ENCODE measurements at places on chromosomes 16 and 17.

- DNase-seq: no peak
Observed at GRCh38 chr16:48011878-48012658, 143.7 kb downstream of the ABCC12 start.

- DNase-seq: no peak
Observed at GRCh38 chr16:66539623-66540469, 10.1 kb downstream of the TK2 start.

DNA sequence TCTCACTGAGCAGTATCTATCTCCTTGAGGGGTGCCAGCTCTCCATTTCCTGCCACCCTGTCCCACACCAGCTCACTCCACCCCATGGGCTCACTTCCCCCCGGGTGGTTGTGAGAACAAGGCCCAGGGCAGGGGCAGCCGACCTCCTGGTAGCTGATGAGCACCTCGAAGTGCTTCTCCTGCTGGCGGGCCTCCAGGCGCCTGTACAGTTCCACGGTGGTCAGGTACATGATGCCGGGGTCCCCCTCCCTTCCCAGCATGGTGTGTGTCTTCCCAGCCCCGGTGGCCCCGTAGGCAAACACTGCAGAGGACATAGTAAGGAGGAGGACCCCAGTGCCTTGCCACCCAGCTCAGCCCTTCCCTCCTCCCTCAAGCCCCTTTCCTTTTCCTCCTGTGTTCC lies 12.5 kb downstream of the KIF18B start:
- DNase-seq: no peak

GRCh38 chr17:63250830-63251229 lies 195.3 kb downstream of the CYB561 start:
- no peak for DNase-seq

GRCh38 chr17:35738519-35739133 lies 7.2 kb downstream of the RASL10B start:
- DNase-seq: no peak

DNA sequence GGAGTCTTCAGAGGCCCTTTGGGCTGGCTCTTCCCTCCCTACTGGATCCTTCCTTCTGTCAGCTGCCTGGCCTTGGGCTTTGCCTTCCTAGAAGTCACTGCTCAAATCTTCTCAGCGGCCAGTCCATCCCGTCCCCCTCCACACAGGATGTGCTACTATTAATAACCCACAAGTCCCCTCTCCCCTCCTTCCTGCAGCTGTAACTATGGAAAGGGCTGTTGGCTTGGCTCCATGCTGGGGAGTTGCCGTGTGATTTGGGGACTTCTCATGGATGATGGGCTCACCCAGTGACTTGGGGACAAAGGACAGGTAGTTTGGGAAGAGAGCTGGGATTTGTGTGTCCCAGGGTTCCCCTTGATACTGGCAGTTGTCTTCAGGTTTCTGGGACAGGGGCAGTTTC lies 19.4 kb downstream of the TMEM94 start:
- no peak for DNase-seq

DNA sequence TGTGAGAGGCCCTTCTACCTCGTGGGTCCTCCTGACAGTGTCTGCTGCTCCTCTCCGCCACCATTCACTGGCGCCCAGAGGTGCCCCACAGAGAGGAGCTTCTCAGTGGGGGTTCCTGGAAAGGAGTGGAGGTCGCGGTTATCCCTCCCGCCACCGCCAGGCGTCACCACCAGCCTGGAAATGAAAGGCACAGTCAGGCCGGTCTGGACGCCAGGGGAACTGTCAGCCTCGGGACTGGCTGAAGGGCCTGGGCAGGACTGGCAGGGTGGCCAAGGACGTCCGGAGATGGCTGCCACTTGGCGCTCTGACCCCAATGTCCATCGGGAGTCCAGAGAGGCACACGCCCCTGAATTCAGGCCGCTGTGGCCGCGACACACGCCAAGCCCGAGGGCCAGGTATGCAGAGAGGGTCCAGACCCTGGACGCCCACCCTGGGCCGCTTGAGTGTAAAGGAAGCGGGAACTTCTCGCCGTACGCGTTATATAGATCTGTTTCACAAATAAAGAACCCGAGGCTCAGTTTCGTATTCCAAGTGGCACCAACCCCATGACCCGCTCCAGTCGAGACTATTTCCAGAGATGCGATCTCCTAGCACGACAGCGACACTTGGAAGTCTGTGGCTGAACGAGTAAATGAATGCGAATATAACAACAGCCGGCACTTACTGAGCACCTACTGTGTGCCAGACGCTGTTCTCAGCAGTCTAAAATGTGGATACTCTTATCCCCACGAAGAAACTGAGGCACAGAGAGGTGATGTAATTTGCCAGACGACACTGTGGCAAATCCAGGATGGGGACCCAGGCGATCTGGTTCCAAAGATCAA lies 7.6 kb upstream of the NXPH3 start:
- DNase-seq: peak; percentile 53

- no peak for DNase-seq
Observed at GRCh38 chr17:5499476-5500231, 13.3 kb downstream of the MIS12 start.

DNA sequence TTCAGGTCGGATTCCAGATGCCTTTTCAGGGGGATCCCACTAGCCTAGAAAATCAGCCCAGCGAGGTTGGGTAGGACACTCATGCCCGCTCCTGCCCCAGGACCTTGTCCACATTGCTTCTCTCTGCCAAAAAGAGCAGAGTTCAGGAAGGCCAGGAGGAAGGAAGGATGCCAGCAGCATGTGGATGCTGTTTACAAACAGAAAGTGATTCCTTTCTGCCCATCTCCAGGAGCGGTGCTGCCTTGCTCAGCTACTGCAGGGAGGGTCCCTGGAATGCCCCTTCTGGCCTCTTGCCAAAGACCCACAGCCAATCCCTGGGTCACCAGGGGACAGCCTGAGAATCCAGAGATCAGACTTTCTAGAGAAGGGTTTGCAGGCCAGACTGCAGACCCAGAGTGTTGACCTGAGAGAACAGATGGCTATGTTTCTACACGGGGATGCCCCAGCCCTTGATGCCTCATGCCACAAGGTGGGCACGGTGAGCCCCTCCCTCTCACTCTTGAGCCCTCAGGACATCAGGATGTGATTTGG lies 32.3 kb upstream of the EMP2 start:
- DNase-seq: no peak

- DNase-seq: no peak
Observed at GRCh38 chr16:29745121-29745852, 503 bp downstream of the C16orf54 start.

DNA sequence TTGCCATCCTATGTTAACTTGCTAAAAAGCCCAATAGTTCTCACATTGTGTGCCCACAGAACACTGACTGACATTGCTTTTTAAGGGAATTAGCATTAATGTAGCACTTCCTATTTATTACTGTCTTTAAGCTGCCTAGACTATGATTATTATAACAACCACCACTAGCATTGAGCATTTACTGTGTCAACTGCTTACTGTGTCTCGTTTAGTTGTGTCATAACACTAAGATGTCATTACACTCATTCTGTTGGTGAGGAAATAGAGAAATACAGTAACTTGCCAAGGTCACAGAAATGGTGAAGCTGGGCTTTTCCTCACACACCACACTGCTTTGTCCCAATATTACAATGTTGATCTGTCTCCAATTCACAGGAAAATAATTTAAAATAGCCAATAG lies 30.2 kb downstream of the TRIM25 start:
- no peak for DNase-seq

GRCh38 chr17:10033449-10033848 lies 128.4 kb upstream of the RCVRN start:
- no peak for DNase-seq

DNA sequence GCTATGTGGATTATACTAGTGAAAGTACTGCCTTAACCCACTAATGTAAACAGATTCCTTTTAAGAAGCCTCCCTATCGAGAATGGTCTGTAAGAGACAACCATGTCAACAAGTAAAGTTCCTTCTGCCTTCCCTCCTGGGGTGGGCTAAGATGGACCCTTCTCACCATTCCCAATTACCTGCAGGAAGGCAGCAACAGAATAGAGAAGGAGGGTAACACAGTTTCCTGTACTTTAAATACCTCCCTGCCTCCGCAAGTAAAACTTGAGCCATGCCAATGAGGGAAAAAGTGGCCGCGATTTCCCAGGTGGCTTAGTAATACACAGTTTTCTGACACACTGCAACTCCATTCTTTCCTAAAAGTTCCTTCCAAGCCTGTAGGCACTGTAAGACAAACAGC lies 45.2 kb downstream of the TOX3 start:
- no peak for DNase-seq

GRCh38 chr16:65294165-65294564 lies 172.3 kb upstream of the CDH11 start:
- no peak for DNase-seq

- DNase-seq: no peak
Observed at GRCh38 chr16:75267631-75268264, 16.3 kb upstream of the BCAR1 start.

GRCh38 chr17:49590874-49591273 lies 15.2 kb downstream of the NXPH3 start:
- no peak for DNase-seq

- DNase-seq: no peak
Observed at GRCh38 chr16:86824751-86825296, 246.5 kb downstream of the FOXL1 start.

DNA sequence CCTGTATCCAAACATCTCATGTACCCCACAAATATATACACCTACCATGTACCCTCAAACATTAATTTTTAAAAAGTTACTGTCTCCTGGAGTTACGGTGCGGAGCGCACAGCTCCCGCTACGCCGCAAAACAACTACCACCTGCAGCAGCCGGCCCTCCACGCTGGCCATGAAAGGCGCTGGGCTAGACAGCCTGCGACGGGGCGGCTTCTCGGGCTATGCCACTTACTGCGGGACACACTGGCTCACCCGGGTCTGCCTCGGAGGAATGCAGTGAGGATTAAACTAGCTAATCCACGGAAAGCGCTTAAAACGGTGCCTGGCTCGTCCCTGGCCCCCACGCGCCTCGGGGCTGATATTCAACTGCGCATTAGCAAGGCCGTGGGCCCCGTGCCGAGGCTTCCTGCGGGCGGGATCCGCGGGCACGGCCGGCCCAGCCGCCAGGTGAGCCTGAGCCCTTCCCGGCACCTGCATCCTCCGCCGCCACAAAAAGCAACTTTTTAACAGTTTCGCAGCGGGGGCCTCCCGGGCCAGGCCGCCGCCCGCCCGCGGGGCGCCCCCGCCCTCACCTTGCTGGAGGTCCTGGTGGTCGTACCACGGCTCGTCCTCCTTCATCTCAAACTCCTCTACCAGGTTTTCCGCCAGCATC lies 633 bp downstream of the CDR2 start:
- DNase-seq: peak; percentile 1

- no peak for DNase-seq
Observed at GRCh38 chr16:9151074-9151473, 59.6 kb downstream of the HAPSTR1 start.

- DNase-seq: no peak
Observed at GRCh38 chr17:37082311-37082860, 133.6 kb downstream of the AATF start.

GRCh38 chr17:59353106-59353854 lies 21.8 kb downstream of the YPEL2 start:
- no peak for DNase-seq

- no peak for DNase-seq
Observed at GRCh38 chr16:79980650-79981521, 380.3 kb upstream of the MAF start.

DNA sequence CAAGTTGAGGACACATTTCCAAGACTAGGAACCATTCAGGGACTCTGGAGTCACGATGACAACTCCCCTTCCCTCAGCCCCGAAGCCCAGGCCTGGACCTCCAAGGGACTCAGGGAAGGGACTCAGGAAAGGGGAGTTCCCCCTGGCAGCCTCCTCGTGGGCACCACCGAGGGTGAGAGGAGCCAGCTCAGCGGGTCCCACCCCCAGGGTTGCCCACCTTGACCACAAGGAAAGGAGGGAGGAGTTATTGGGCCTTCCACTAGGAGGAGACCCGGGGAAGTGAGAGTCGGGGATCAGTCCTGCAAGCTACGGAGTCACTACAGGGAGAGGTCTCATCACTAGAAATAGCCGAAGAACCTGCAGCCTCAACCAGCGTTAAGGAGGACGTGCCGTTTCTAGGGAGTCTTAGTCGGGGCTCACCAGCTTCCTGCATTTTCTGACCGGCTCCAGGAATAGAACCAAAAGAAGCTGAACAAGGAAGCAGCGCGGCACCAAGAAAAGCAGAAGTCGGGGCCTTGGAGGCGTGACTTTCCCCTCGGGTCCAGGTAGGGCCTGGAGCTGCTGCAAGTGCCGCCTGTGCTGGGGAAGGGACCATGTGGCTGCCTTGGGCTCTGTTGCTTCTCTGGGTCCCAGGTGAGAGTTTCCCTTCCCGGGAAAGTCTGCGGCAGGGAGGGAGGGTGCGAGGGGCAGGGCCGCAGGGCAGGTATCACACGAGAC lies at the start of gene CD300A:
TSS of gene CD300A (plus strand) at position 524 of the 717 bp plus-strand sequence. CDS start at position 594, 70 bp downstream.
- no peak for DNase-seq

DNA sequence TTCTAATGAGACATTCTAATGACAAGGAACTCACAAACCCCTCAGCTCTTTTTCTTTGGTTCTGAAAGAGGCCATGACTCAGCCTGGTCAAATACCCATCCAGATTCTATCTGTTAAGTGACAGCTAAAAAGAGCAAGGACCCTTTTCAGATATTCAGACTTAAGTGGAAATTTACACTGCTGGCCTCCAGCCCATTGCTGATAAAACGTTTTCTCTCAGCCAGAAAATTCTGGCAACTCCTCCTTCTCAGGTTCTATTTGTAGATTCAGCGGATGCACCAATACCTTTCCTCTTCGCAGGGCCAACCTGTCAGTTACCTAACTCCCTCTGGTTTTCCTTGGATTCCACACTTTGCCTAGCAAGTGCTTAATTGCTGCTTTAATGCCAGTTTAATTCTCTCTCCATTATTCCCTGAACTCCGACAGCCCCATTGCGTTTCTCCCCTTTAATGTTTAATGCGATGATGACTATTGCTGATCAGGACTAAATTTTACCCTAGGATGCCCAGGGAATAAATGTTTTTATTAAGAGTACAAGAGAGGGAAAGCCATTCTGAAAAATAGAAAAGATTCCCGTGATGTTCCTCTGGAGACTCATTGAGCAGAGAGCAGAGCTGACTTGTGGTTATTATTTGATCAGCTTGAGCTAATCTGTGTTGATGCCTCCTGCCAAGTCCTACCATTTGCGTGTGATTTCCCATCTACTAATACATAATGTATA lies 35.9 kb upstream of the TOM1L1 start:
- DNase-seq: no peak

GRCh38 chr16:31330553-31330890 lies 24.5 kb upstream of the ITGAX start:
- DNase-seq: no peak

GRCh38 chr16:57937861-57938260 lies 33.1 kb downstream of the CNGB1 start:
- no peak for DNase-seq

- no peak for DNase-seq
Observed at GRCh38 chr17:37142294-37142896, 193.6 kb downstream of the AATF start.

- no peak for DNase-seq
Observed at GRCh38 chr17:50620237-50620636, 14.4 kb upstream of the ABCC3 start.

DNA sequence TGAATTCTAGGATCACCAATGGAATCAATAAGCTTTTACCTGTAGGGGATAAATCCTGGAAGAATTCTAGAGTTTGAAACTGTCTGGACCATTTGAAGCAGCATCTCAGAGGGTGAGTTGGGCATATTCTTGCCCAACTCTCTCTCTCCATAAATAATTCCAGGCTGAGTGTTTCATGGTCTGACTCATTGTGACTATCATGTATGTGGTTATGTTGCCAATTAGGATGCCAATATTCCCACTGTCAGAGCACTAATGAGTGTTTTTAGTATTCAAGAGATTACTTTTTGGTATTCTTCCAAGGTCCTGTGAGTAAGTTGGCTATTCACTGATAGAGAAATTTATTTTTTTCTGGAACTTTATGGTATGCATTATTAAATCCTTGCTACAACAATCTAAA lies 456.9 kb downstream of the TOX3 start:
- no peak for DNase-seq

GRCh38 chr16:48965386-48965785 lies 316.3 kb downstream of the CBLN1 start:
- DNase-seq: no peak

Measured in stimulated activated CD8-positive, alpha-beta memory T cell treated with anti-CD3 and anti-CD28 coated beads, Interleukin-4, amount 100 ng/mL, for 1 hour (primary cell).